Left kidney (tissue), 8 donors: ENCODE measurements at places on chromosomes 1 and 21.

DNA sequence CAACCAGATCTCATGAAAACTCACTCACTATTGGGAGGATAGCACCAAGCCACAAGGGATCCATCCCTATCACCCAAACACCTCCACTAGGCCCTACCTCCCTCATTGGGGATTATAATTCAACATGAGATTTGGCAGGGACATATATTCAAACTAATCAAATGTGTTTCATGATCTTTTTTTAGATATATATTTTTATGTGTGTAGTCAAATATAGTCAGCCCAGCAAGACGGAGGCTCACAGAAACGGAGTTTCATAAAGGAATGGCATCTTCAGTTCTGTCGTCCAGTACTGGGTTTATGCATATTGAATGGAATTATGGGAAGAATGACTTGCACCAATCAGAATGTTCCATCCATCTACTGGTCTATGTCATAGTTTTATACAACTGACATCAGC lies 343.3 kb upstream of the KAZN start:
- no peak for DNase-seq

DNA sequence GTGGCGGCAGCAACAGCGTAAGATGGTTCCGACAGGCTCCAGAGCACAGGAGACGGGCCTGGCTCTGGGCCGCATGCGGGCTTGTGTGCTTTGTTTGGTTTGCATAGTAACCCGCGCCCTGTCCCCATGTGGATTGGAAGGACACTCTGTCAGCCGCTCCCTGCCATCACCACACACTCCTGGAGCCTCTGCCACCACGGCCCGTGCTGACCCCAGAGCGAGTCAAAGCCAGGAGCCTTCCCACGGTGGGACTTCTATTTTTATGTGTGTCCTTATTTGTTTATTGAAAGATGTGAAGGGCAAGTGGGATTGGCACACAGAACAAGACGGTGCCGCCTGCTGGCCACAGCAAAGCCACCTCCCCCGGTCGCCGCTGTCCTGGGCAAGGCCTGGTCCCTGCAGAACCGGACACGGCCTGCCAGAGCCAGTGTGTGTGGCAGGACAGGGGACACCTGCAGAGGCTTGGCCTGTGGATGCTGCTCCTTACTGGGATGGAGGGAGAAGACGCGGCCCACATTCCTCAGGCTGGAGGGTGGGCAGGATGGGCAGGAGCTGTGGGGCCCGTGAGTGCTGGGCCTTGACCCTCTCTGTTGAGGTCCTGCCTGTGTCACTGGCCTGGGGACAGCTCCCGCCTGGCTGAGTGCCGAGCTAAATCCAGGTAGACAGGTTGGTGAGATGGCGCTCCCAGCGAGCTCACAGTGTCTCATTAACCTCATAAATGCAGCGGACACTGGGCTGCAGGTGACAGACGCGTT lies 64.4 kb downstream of the AGPAT3 start:
- DNase-seq: no peak

- DNase-seq: no peak
These were observed 87.9 kb upstream of the SERTAD4 start for GRCh38 chr1:210144736-210145135.

GRCh38 chr1:84830136-84830535 lies 62.9 kb downstream of the LPAR3 start:
- no peak for DNase-seq

DNA sequence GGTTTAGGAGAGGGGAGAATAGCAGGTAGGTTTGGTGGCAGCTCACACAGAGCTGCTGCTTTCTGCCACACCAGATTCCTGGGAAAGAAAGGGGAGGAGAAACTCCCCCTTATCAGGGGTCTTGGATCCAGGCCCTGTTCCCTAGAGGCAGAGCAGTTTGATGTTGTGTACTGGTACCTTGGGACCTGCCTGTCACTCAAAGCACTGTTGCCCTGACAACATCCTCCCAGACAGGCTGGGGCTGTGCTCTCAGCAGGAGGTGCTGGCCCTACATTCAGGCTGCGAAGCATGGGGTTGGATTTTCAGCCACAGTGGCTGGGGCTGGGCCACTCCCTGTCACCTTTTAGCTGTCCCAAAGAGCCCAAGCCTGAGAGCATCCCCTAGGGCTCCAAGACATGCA lies 188.0 kb downstream of the GRIK3 start:
- DNase-seq: no peak

DNA sequence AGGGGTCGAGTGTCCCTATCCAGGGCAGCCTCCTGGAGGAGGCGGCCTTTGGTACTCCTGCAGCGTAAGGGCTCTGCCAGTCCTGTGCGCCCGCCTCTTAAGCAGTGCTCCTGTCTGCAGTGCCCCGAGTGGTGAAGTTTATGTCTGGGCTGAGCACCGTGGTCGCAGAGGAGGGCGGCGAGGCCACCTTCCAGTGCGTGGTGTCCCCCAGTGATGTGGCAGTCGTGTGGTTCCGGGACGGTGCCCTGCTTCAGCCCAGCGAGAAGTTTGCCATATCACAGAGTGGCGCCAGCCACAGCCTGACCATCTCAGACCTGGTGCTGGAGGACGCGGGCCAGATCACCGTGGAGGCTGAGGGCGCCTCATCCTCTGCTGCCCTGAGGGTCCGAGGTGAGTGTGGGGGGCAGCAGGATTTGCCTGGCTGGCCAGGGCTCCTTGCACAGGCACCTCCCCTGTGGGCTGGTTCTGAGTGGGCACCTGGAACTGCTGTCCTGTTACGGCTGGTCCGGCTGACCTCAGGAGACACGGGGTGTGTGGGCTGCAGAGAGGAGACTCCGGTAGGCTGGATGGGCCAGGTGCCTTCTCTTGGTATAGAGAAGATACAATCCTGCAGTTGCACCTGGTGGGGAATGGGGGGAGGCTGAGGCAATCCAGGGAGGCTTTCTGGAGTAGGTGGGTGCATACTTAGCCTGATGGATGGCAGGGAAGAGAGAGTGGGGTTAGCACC lies 66.8 kb downstream of the OBSCN start:
- no peak for DNase-seq

DNA sequence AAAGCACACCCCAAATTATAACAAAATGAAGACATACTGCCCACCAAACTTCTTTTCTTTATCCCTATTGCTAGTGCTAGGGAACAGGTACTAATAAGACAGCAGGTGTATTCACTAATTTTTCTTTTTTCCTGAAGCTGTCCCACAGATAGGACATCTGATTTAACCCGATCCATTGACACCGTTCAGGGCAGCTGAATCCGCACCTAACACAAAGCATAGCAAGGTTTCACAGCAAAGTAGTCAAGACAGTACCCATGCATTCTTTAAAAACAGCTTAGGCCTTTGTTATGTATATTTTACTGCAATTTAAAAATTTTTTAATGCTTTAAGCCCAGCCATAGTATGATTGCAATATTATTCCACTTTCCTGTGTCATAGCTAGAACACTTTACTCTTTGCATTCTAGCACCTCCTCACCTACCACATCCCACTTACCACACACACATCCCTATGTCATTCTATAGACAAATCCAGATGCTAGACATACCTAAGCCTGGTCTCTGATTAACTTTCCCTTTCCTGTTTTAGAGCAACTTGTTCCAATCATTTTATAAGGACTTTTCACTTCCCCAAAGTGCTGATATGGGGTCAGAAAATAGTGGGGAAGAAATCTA lies 40.4 kb downstream of the GATAD2B start:
- no peak for DNase-seq

DNA sequence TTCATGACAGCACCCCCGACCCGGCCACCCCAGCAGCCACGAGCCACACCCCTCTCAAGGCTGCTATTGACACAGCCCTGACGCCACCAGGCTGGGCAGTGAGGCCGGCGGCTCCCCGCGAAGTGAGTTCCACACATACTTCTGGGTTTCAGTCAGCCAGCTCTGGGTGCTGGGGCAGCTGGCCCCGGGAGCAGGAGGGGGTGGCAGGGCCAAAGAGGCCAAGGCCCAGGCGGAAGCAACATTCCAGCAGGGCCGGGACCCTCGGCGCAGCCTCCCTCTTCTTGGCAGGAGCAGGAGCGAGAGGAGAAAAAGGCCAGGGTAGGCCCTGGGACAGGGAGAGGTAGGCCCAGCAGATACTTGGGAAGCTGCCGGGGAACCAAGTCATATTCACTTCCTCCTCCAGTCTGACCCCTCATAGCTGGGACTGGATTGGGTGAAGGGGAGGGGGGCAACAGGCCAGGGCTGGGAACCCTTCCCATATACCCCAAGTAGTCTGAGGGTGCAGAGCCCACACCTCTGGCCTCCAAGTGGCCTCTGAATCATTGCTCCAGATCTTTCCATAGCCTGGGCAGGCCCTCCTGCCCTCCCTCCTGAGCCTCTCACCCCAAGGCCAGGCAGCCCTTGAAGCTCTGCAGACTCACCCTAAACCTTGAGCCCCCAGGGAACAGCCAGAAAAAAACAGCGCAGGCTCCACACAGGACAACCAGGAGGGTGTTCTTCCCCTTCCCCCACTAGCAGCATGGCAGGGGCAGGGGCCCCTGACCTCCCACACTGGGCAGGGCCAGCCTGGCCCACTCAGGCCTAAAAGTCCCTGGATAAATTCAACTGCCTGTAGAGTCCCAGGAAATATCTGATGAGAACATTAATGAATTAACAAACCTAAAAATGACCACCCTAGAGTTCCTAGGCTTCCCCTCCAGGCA lies 5.7 kb downstream of the HSPG2 start:
- no peak for DNase-seq

DNA sequence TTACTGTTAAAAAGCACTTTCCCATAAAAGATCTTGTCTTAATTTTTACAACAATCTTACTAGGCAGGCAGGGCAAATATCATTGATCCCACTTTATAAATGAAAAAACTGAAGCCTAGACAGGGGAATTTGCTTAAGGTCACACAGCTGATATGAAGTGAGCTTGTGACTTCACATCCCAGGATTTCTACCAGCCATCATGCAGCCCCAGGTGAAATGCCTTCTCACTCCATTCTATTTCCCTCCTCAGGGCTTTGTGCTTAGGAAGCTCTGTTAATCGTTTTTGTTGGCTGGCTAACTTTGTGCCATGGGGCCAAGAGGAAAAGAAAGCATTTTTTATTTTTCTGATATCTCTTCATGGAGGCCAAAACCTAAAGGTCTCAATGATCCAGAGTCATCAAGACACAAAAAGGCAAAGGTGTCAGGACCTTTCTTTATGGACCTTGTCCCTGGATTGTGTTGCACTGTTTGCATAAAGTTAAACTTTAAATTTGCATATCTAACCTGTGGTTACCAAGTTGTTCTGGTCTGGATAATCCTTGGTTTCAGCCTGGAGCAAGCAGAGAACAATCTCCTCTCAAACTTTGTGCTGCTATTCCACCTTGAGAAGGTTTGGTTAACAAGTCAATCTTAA lies 44.8 kb upstream of the ZNF326 start:
- no peak for DNase-seq

DNA sequence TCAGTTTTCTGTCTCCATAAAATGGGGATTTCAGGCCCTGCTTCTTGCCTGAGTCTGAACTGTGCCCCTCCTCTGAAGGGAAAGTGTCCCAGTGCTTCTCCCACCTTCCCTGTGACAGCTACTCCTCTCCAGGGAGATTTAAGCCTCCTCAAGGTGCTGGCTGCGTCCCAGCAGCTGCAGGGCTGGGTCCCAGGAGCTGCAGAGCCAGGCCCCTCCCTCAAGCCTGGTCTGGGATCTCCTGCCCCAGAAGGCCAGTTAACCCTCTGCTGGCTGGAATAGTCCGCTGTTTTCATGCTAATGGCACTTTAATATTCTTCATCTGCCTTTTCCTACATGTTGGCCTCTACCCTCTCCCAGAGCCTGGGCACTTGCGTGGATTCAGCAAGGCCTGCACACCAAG lies 99.0 kb downstream of the PLXNA2 start:
- DNase-seq: no peak

- DNase-seq: no peak
These were observed 29.4 kb upstream of the USP24 start for GRCh38 chr1:55244476-55245099.

DNA sequence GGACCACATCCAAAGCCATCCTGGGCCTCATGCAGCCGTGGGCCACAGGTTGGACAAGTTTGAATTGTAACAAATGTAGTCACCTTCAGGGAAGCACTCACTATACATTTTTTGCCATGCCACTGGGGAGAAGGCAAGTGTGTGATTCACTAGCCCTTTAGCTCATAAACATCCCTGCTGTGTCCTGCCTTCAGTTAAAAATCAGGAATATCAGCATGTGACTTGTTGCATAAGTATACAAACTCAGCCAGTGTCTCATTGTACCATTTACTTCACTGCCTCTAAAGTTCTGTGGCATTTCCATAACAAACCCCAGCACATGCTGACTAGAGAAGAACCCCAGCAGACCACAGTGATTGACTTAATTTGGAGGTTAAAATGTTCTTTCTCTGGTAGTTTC lies 142.0 kb upstream of the C1orf105 start:
- DNase-seq: no peak

DNA sequence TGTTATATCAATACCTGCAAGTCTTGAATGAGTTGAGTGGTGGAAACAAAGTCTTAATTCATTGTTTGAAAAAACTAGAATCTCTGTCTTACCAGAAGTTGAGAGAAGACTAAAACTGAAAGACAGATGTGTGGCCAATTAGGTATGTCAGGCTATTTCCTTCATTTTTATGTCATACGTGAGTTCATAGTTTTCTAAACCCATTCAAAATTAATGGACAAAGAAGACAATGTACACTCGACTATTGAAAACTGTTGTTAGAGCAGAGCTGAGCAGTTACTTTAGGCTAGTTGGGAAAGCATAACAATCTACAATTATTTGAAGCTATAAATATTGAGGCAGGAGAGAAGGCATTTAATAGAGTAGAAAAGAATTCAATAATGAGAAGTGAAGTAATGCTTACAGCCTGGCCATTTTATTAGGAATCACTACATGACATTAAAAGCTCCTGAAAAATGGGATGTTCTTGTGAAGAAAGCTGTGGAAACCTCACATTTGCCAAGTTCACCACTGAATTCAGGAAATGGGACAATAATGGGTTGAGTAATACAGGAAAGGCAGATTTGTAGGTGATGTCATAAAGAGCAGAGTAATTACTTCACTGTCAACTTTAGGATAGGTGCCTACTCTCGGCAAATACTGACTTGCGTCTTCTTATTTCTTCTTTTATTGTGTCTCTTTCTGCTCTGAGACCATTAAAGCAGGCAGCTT lies 204.4 kb downstream of the PLA2G4A start:
- no peak for DNase-seq

DNA sequence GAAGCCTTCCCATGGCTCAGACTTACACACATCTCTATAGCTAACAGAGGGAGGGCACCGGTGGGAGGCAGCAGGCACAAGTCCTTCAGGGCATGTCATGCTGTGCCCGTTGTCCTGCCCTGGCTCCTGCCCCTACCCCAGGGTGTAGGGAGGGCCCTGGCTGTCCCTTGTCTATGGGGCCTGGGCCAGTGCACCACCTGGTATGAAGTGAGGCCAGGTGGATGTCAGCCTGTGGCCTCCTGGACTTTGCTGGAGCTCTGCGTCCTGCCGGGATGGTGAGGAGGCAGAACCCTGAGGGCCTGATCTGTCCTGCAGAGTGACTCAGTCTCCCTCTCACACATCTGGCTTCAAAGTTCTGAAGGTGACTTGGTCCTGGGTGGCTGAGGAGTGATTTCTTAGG lies 47.3 kb upstream of the GPR37L1 start:
- DNase-seq: no peak

- no peak for DNase-seq
These were observed 38.2 kb upstream of the SLC19A2 start for GRCh38 chr1:169523904-169524303.

- DNase-seq: no peak
These were observed 2.0 kb downstream of the RNF186 start for GRCh38 chr1:19812875-19813642.

- no peak for DNase-seq
These were observed 510.4 kb upstream of the ADGRL2 start for GRCh38 chr1:81290326-81290725.

GRCh38 chr21:45154511-45155508 lies 80.4 kb downstream of the ADARB1 start:
- DNase-seq: no peak

GRCh38 chr1:26789931-26790330 lies 2.2 kb downstream of the PIGV start:
- DNase-seq: no peak
